Bone marrow (tissue), 2 donors: ENCODE measurements at places on chromosomes 4 and X.

- DNase-seq, result no peak
Measured at GRCh38 chr4:181677201-181677600, 566.0 kb upstream of the TENM3 start.

DNA sequence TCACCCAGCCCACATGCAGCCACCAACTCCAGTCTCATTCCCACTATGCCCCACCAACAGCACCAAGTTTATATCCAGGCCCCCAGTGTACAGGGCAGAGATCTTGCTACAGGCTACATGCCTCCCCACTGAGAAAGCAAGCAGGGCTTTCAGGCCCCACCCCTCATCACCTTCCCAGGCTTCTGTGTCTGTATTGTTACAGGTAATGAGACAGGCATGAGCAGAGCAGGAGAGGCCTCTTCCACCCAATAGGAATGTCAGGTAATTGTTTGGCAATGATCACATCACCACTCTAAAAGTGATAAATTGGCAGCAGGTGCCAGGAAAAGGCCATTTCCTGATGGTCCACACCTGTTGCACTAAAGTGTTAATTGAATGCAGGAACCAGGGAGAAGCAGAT is 102.5 kb downstream of the ZNF518B start:
- DNase-seq, result no peak

DNA sequence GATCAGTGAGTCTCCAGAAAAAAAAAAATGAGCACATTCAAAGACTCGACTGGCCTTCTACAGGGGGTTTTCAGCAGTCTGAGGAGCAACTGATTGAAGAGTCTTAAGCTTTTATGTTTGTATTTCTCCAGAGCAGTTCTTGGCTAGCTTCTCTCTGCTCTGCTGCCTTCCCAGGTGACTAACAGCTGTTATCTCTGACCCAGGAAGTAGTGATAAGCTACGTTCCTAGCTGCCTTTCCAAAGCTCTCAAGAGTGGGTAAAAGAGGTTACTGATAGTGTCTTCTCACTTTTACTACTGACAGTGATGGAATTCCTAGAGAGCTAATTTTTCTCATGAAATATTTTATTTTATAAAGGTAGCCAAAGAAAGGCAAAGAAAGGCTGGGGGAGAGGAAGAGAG is 66.6 kb downstream of the ENOX2 start:
- no peak for DNase-seq

DNA sequence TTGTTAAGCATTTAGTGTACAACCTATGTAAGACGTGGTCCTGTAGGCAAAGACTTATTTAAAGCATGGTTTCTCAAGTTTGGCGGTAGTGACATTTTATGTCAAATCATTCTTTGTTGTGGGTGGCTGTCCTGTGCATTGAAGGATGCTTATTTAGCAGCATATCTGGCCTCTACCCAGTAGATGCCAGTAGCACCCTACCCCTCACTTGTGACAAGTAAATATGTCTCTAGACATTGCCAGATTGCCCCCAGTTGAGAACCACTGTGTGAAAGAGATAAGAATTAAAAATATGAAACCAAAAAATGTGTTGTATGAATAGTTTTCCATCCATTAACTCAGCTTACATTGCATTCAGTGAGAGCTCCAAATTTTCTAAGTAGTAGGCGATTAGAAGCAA is 25.5 kb downstream of the MMAA start:
- DNase-seq, result no peak

DNA sequence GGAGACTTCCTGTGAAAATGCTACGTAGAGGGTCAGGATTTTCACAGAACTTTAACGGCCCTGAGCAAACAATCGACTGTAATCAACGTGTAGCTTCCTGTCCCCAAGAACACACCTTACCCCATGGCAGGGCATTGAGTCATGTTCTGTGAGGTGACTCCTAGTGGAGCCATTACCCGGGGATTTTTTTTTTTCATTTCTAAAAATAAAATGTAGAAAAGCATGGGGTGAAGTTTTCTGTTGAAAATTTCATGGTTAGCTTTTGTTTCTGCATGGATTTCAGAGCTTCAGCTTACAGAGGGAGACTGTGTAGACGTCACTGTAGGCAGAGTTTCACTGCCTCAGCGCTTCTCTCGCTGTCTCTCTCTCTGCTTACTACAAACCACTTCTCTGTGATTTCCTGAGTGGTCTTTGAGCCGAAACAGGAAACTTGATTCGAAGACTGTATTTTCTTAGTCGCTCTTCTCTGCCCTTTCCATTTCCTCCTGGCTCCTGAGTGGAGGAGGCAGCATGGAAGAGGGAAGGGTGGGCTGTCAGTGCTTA is 111.7 kb downstream of the NFKB1 start:
- DNase-seq, result peak; percentile 18

DNA sequence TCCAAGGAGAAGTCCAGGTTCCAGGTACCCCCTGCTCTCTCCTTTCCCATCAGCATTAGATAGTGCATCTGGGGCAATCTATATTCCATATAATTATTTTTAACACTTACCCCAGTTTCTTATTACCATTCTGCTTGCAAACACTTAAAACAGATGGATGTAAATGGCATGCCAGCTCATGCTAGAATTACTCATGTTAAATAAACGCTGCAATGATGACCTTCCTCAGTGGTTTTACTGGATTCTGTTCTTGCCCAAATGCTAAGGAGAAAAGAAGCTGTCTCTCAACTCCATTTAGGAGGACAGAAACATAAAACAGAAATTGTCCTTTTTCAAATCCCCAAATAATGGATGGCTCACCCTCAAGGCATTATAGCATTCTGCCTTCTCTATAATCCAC is 161.1 kb downstream of the NLGN4X start:
- no peak for DNase-seq

DNA sequence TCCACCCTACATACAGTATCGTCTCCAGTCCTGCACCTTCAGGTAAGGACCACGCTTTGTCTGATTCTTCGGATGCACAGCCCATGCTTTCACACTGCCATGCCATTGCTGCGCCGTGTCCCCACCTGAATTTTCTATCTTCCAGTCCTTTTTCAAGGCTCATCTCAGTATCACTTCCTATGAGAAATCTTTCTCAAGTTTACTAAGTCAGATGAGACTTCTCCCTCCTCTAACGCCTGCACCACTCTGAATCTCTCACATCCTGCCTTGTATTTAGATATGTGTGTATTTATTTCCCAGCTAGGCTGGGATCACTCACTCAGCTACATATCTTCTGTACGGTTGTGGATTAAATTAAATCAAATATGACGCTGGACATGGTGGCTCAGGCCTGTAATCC is 116.8 kb downstream of the SMIM20 start:
- DNase-seq, result no peak

DNA sequence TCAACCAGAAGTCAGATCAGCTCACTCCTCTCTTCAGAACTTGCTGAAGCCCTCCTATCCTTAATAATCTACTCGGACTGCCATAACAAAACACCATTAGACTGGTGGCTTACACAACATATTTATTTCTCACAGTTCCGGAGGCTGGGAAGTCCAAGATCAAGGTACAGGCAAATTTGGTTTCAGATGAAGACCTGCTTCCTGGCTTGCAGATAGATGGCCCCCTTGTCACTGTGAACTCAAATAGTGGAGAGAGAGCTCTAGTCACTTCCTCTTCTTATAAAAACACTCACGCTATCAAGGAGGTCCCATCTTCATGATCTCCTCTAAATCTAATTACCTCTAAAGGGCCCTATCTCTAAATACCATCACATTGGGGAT is 125.1 kb downstream of the CAMK2D start:
- peak; percentile 37 for DNase-seq

DNA sequence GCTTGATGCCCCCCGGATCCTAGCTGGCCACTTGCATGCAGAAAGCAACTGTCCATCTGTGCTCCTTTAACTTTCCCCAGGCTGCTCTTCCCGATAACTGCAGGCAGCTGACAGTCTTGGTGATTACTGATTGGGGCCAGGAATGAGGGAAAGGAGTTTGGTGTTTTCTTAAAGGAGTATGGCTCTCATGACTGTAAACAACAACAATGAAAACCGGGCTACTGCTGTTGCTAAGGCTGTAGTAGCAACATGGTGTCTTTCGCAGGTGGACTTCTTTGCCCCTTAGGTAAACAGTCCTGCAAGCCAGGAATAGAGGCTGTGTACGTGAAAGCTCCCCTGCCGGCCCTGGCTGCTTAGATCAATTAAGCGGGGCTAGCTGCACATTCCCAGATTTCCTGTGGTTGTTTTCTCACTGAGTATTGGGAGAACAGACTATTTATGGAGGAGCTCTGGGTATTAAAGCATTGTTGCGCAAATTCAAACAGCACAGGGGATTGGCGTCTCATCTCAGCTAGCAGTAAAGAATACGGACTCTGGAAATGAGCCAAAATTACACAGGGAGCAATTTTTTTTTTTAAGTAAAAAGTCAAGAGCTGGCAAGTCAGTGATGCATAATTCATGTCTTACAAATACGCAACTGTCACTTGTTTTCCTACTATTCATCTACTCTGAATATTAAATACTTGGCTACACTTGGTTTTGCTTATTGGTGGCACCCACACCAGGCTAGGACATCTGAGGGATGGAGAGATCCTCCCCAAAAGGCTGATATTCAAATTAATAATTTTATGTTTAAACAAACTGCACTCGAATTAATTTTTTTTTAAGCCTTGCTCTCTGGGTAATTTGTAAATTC is 61.6 kb upstream of the NAP1L5 start:
- no peak for DNase-seq

- no peak for DNase-seq
Measured at GRCh38 chrX:97672138-97672537, 788.4 kb downstream of the RPA4 start.

- no peak for DNase-seq
Measured at GRCh38 chr4:184283659-184284335, 66.1 kb upstream of the ENPP6 start.
